ENCODE measurements at places on chromosomes 5 and 9. TPM values are rescaled to one million over a fixed set of nuclear protein-coding genes. Genes with fewer than 3 reads are reported as not detected.

TEX48 gene
- total RNA-seq: not detected

CDKN2B gene
- 1.7 TPM for total RNA-seq

RASGRF2 gene
- total RNA-seq: 21.3 TPM

SYK gene
- total RNA-seq: 5.0 TPM

FAT2 gene
- not detected for total RNA-seq

TNFSF8 gene
- 47.6 TPM for total RNA-seq

LMNB1 gene
- total RNA-seq: 21.6 TPM

GNAQ gene
- 57.1 TPM for total RNA-seq

BTNL3 gene
- not detected for total RNA-seq

ZNF608 gene
- 0.16 TPM for total RNA-seq

EIF4E1B gene
- total RNA-seq: not detected

PRRX2 gene
- total RNA-seq: not detected

KIF4B gene
- not detected for total RNA-seq

DNA sequence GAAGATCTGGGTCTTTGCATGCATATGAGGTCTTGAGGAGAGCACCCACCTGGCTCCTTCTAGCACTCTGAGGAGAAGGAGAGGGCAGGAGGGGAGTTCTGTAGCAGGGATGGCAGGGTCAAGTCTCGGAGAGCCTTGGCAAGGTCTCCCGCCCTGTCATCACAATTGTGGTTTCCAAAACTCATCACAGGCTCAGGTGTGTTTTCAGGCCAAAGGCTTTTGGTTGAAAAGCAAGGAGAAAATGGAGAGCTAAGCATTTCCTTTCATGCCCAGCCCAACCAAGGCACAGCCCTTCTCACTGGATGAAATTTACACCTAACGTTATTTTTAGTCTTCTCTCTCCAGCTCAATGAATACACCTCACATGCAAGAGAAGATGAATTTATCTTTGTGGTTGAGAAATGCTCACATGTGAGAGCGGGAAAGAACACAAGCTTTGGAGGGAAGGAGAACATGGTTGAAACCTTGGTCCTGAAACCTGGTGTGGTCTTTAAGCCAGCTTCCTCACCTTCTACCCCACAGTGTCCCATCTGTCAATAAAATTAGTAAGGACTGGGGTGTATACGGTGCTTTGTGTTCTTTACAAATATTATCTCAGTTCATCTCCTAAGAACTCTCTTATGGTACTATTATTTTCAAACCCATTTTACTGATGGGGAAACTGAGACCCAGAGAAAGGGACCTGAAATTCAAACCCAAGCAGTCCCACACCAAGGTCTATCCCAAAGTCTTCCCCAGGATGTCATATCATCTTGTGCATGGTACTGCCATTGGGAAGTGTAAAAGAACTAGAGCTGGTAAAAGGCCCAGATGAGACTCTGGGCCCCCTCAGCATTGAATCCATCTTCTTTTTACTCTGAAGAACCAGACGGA lies 47.8 kb upstream of the CPEB4 start:
- DNase-seq: no peak

DNA sequence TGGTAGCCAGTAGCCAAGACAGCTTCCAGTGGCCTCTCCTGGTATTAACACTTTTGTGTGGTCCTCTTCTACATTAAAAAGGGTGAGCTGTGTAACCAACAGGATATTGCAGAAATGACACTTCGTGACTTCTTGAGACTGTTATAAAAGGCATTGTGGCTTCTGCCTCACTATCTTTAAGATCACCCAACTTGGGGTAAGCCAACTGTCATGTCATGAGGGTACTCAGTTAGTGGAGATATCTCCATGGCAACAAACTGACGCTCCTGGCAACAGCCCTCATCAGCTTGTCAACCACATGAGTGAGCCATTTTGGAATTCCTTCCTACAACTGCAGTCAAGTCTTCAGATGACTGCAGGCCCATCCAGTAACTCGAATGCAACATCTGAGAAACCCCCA lies 121.7 kb downstream of the DEPDC1B start:
- no peak for DNase-seq

DNA sequence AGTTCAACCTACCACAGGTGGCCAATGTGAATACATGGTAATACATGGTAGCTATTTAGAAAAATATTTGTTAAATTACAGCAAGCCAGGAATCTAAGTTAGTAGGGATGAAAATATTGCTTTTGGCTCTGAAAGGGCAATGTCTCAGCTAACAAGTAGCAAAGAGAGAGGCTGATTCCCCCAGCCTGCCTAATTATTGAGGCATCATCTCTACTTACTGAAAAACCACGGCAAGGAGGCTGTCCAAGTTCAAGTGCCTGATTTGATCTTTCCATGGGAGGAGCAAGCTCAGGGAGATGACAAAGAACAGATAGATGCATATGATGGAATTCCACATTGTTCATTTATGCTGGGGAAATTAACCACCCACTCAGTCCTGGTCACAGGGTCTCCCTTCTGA lies 28.7 kb upstream of the UBTD2 start:
- no peak for DNase-seq

DNA sequence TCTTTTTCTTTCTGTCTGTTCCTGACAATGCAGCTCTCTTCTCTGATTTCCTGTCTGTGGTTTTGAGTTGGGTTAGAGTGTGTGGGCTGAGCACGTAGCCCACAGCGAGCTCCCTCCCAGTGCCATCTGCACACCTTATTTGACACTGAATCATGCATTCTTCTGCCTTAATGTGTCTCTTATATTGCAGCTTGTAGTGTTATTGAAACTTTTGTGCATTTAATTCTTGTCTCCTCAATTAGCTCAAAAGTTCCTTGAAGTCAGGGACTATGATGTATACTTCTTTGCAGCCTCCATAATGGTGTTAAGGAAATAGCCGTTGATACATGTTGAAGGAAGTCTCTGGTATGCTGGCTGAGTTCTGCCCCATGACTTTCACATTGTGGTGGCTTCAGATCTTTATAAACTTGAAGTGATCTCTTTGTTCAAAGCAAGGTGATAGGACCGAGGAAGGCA lies 576.2 kb upstream of the CLINT1 start:
- no peak for DNase-seq

- no peak for DNase-seq
Observed at GRCh38 chr9:114238891-114239875, 83.7 kb upstream of the ORM1 start.

DNA sequence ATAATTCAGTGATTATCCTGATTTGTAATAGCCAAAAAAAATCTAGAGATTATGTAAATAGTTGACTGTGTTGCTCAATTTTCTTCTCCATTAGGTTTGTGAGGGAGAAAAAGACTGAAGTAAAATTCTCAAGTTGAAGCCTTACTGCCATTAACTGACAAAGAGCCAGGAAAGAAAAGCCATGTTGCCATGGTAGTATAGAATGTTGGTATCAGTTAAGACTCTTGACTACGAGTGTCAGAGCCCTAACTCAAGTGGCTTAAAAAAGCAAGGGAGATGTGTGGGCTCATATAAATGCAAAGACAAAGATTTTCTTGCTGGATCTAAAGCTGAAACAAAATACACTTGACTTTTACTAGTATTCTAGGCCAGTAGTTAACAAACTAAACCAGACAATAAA lies 571.7 kb downstream of the KCTD16 start:
- no peak for DNase-seq

DNA sequence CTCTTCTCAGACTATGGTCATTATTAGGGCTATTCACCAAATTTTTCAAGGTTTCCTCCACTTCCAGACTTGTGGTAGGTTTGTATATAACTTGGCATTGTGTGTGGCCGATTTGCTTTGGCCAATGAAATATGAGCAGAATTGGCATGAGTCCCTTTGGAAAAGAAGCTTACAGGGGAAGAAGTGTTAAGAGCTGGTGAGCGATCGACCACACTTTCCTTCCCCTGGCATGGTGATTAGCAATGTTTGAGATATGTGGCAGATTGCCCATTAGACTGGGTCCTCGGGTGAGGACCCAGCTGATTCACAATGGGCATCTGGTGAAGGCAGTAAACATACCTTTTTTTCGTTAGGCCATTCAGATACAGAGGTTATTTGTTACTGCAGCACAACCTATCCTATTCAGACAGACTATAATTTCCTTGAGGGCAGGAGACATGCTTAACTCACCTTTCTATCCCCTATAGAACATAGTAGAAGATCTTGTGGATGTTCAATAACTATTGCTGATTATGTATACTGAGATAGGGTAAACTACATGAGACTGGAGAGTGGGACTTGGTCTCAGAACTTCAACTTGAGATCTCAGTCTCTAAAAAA lies 62.8 kb upstream of the KLF9 start:
- DNase-seq: no peak

DNA sequence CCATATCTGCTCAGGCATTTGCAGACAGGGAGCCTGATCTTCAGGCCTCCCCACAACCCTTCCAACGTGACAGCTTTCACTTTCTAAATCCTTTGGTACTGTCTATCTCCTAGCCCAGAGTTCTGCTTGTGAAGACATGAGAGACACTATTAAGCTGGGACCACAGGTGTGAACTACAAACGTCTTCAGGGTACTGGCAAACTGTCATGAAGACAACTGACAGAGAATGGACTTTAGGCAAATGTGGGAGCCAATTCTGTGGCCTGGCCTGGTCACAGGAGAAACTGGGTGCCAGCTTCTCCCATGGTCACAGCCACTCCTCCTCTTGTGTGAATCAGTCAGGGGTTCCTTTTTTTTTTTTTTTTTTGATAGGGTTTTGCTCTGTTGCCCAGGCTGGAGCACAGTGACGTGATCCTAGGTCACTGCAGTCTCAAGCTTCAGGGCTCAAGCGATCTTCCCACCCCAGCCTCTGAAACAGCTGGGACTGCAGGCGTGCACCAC lies 10.4 kb downstream of the TRIM14 start:
- DNase-seq: no peak

GRCh38 chr9:5764130-5764868 lies 68.6 kb downstream of the ERMP1 start:
- no peak for DNase-seq

- no peak for DNase-seq
Observed at GRCh38 chr5:144088206-144089064, 82.0 kb downstream of the YIPF5 start.

DNA sequence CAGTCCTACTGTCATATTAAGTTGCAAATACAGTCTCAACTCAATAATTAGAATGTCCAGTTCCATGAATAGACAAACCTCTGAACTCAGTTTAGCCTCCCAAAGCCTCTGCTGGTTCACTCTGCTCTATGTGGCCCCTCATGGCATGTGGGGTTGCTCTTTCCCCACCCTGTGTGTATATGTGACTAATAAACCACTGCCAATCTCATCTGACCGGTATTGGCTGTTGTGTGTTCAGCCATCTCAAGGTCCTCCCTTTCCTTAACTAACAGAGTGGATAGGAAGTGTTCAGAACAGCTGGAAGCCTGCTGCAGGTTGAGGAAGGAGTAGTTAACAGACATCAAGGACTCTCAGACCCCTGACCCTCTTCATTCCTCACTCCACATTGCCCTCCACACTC lies 55.3 kb downstream of the IL33 start:
- DNase-seq: no peak

DNA sequence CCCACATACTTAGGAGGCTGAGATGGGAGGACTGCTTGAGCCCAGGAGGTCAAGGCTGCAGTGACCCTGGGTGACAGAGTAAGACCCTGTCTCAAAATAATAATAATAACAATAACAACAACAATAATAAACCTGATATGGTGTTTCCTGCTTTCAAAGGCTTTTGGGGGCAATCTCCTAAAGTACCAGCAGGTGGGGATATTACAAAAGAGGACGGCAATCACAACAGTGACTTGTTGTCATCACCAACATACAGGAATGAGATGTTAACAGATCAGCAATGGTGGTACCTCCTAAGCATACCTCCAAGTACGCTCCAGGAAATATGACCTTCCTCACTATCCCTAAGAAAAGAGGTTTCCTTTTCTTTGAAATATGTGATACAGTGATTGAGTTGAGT lies 91.1 kb upstream of the RNF180 start:
- DNase-seq: no peak

- no peak for DNase-seq
Observed at GRCh38 chr5:148186248-148187003, 16.4 kb upstream of the SPINK6 start.

DNA sequence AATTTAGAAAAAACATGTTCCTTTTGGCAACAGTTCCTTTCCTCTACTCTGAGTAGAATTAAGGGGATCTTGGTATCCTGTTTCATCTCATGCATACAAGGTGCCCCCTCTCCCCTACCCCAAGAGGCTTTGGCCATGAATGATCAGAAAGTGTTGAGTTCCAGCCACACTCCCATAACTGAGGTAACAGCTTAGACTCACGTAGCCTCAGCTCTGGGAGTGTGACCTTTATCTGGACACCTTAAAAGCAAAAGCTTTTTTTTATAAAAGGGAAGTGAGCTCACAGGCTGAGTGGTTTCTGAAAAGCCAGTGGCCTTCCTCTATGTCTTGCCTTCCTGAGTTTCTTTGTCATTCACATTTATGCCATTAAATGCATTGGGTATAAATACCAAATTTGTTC lies 900 bp upstream of the HAVCR2 start:
- no peak for DNase-seq

DNA sequence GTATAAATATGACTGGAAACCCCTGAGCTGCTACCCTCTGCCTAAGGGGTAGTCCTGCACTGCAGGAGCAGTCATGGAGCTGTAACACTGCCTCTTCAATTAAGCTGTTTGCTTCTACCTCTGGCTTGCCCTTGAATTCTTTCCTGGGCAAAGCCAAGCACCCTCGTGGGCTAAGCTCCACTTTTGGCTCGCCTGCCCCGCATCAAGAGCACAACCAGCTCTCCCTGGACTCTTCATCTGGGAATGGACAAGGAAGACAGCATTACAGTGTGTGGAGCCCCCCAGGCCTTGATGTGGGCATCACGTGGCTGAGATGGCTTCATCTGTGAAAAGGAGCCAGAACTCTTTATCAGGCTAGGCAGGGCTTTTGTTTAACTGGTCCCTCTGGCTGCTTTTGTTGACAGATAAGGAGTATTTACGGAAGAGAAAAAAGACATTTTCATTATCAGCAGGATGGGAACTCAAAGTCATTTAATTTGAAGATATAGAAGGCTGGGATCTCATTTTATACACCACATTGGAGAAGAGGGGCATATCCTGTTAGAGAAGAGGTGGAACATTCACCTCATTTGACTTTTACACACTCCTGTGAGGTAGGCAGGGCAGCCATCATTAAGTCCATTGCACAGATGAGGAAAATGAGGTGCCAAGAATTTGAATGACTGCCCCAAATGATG lies 137.8 kb downstream of the SEMA6A start:
- no peak for DNase-seq

GRCh38 chr5:154351566-154351965 lies 94.2 kb upstream of the SAP30L start:
- no peak for DNase-seq

DNA sequence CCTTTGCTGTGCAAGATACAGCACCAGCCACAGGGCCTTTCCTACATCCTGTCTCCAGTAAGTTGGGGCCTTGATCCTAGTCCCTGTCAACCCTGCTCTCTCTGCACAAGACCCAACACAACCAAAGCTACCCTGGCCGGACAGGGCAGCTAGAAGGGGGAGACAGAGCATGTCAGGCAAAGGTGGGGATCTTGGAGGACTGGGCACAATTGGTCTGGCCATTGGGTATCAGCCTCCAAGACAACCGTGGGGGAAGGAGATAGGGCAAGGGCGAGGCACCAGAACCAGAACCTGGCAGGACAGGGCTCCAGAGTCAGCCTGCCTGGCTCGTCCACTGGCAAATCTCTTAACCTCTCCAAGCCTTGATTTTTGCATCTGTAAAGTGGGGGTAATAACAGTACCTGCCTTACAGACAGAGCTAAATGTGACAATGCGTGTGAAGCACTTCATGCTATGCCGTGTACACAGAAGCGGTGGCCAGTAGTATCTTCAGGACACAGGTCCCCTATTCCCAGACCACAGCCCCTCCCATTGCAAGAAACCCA lies 51.6 kb upstream of the CDKN2AIPNL start:
- DNase-seq: no peak

- no peak for DNase-seq
Observed at GRCh38 chr9:121651295-121652020, at the start of gene DAB2IP. DAB2IP (plus strand) TSS chr9:121651634; CDS start chr9:121651776, 142 bp downstream.

All from T-helper 17 cell (primary cell).